ENCODE measurements at places on chromosomes 2 and 18.
A peak's percentile ranks its signal among the peaks of the same experiment; 100 is the strongest.

GRCh38 chr2:150133623-150134022, 353.8 kb downstream of the RND3 start:
- DNase-seq = no peak

GRCh38 chr2:237919593-237919992, 47.2 kb upstream of the UBE2F start:
- no peak for DNase-seq

GRCh38 chr2:173442542-173442941, 87.9 kb downstream of the CDCA7 start:
- DNase-seq = no peak

GRCh38 chr2:44723921-44724320, 217.6 kb upstream of the SIX3 start:
- no peak for DNase-seq

GRCh38 chr2:11329776-11330175, 14.7 kb downstream of the ROCK2 start:
- no peak for DNase-seq

GRCh38 chr18:57841568-57841967, 38.5 kb upstream of the ATP8B1 start:
- DNase-seq = no peak

DNA sequence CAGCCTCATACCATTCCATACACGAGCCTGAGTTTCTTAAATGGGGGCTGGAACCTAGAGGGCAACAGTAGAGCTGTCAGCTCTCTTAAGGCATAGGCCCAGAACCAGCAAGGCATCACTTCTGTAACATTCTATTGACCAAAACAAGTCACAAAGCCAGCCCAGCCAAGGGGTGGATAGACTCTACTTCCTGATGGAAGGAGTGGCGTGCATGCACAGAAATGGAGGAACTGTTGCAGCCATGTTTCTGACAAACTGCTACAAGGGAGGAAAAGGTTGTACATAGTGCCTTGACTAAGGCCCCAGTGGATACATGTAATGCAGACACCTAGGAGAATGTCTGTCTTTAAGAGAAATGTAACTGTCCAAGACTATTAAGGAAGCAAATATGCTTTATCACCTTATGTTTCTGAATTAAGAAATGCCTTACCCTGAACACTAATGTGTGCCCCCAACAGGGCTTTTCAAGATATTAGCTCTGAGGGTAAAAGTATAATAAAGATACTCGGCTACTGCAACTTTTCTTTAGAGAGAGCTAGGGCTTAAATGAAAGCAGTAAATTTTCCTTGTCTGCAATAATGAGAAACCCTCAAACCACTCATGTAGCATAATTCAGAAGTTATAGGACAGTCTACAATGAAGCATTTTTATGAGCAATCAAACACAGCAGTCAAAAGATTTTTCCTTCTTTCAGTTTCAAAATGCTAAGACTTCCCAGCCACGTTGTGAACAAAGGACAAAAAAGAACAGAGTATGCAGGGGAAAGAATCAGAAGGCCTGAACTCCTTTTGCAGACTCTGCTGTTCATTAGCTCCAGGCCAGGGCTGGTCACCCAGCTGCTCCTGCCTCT, 35.1 kb upstream of the CDC42EP3 start:
- no peak for DNase-seq

GRCh38 chr2:239663364-239663924, 262.6 kb upstream of the HDAC4 start:
- DNase-seq = no peak

- DNase-seq = no peak
Measured at GRCh38 chr2:152167065-152167464, 8.5 kb downstream of the STAM2 start.

GRCh38 chr2:85511008-85511811, 27.8 kb upstream of the MAT2A start:
- no peak for DNase-seq

DNA sequence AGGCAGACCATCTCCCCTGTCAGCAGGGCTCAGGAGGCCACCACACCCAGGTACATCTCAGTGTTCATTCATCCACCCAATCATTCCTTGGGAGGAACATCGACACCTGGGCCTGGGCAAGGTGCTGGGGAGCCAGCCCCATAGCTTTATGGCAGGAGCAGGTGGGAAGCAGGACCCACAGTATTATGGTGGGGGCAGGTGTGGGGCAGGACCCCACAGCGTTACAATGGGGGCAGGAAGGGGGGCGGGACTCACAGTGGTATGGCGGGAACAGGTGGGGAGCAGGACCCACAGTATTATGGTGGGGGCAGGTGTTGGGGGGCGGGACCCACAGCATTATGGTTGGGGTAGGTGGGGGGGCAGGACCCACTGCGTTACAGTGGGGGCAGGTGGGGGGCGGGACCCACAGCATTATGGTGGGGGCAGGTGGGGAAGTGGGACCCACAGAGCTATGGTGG, 128.9 kb upstream of the HS6ST1 start:
- DNase-seq = no peak

DNA sequence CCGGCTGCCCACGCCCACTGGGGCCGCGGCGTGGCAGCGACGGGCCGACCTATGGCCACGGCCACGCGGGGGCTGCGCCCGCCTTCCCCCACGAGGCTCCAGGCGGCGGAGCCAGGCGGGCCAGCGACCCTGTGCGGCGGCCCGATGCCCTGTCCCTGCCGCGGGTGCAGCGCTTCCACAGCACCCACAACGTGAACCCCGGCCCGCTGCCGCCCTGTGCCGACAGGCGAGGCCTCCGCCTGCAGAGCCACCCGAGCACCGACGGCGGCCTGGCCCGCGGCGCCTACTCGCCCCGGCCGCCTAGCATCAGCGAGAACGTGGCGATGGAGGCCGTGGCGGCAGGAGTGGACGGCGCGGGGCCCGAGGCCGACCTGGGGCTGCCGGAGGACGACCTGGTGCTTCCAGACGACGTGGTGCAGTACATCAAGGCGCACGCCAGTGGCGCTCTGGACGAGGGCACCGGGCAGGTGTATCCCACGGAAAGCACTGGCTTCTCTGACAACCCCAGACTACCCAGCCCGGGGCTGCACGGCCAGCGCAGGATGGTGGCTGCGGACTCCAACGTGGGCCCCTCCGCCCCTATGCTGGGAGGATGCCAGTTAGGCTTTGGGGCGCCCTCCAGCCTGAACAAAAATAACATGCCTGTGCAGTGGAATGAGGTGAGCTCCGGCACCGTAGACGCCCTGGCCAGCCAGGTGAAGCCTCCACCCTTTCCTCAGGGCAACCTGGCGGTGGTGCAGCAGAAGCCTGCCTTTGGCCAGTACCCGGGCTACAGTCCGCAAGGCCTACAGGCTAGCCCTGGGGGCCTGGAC, 253.2 kb downstream of the GLI2 start:
- no peak for DNase-seq

GRCh38 chr2:206083602-206084438, 2.2 kb downstream of the INO80D start:
- DNase-seq = peak; percentile 4

- no peak for DNase-seq
Measured at GRCh38 chr2:128145651-128146050, 54.7 kb downstream of the UGGT1 start.

GRCh38 chr2:175957845-175958244, 44.2 kb downstream of the LNPK start:
- no peak for DNase-seq

- no peak for DNase-seq
Measured at GRCh38 chr2:200042944-200043343, 87.6 kb downstream of the MAIP1 start.

- no peak for DNase-seq
Measured at GRCh38 chr2:139850254-139850890, 1070.2 kb upstream of the NXPH2 start.

DNA sequence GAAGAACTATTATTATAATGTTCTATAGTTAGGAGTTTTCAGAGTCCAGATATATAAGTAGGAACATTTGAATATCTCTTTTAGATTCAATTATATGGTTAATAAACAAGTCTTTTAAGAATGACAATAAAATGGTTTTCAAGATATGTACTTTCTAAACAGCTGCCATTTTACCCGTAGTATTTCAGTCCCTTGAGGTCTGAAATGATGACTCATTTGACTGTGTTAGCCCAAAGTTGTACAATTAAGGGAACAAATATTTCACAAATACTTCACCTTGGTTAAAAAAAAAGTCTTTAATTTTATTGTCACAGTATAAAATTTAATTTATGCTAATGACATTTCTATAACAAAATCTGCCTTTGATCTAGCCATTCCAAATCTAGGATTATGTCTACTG, 91.6 kb upstream of the TANK start:
- DNase-seq = no peak

DNA sequence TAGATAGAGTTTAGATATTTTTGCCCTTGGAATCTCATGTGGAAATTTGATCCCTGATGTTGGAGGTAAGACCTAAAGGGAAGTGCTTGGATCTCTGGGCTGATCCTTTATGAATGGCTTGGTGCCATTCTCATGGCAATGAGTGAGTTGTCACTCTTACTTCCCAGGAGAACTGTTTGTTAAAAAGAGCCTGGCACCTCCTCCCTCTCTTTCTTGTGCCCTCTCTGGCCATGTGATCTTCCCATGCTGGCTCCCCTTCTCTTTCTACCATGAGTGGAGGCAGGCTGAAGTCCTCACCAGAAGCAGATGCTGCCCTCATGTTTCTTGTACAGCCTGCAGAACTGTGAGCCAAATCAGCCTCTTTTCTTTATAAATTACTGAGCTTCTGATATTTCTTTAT, 276.9 kb downstream of the ZNF804A start:
- DNase-seq = no peak

DNA sequence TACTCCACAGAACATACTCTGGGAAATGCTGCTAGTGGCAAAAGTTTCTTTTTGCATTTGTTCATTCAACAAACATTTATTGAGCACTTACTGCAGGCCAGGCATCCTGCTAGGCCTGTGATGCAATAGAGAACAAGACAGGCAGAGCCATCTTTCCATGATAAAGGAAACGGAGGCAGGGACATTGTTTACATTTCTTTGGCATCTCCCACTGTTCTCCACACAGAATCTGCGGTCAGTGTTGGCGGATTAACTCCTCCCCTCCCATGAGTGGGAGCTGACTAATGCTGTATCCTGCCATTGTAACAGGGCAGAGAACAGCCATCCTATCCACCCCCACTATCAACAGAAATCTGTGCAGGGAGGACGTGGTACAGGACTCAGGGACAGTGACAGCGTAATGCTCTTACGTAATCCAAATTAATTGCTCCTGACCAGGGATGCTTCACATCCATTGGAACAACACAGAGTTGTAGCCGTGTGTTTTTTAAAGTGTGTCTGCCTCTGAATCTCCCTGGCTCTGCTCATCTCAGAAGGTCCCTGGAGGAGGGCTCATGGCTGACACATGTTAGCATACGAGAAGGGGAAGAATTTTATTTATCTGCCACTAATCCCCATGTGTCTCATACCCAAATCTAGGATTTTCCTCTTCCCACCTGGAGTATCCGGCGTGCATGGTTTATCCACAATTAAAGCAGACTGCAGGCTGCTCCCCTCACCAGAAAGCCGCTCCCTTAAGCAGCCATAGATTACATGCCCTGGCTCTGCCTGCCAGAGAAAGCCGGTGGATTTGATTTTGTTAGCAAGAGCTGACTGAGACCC, 32.3 kb downstream of the STEAP3 start:
- no peak for DNase-seq

DNA sequence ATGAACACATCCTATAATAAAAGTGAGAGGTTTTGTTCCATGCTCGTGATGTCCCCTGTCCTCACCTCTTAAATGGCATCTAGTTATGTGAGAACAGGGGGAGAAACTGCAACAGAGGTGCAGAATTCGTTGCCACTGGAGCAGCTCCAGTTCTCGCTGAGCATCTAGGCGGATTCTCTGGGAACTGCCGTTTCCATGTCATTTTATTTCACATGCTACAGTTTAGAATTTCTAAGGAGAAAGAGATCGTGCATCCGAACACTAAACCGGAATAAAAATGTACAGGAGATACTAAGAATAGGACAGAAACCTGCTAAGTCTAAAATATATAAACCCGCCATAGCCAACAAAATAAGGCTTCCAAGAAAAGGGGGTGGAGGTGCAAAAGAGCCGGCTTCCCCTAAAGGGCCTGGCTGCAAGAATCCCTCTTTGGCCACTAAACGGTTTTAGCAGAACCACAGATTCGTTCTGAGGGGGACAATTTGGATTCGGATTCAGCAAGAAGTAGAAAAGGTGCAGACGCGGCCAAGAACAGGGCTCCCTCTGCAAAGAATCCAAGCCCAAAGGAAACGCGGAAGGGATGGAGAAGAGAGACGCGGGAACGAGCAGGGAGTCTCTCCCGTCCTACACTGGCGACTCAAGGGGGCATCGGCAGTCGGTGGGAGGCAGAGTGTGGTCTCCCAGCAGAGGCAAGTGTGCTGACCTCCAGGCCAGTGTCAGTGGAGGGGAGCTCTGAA, 1.3 kb downstream of the TMEM163 start:
- no peak for DNase-seq

- DNase-seq = no peak
Measured at GRCh38 chr2:156320486-156321098, 11.9 kb downstream of the NR4A2 start.

- no peak for DNase-seq
Measured at GRCh38 chr2:72722492-72723070, 103.3 kb downstream of the EXOC6B start.

GRCh38 chr18:26549263-26550094, 1.1 kb upstream of the KCTD1 start:
- DNase-seq = no peak

- DNase-seq = no peak
Measured at GRCh38 chr2:204240961-204241360, 304.3 kb upstream of the PARD3B start.

DNA sequence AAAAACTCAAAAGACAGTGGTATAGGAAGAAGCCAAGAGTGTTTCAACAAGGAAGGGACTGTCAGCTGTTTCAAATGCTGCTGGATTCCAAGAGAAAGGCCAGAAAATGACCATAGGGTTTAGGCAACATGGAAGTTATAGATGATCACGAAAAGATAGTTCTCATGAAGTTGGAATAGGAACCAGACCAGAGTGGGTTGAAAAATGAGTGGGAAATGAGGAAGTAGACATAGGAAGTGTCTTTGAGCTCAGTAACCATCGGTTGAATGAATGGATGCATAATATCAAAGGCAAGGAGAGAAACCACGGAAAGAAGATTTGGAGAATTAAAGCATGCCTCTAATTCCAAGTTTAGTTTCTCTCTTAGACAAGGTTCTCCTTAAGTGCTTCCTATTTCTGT, 1.3 kb downstream of the NCAPH start:
- no peak for DNase-seq

GRCh38 chr2:27756544-27757498, 14.7 kb upstream of the MRPL33 start:
- no peak for DNase-seq
